ENCODE measurements at places on chromosomes 12 and 14.

- no peak for DNase-seq
Measured at GRCh38 chr12:90954921-90955320, at the start of gene CCER1. CCER1 (minus strand) TSS chr12:90955176; CDS start chr12:90954742, 434 bp downstream.

GRCh38 chr12:111600205-111600642 is 1.1 kb upstream of the ATXN2 start:
- DNase-seq = no peak

GRCh38 chr14:50791201-50791600 is 39.8 kb downstream of the NIN start:
- no peak for DNase-seq

DNA sequence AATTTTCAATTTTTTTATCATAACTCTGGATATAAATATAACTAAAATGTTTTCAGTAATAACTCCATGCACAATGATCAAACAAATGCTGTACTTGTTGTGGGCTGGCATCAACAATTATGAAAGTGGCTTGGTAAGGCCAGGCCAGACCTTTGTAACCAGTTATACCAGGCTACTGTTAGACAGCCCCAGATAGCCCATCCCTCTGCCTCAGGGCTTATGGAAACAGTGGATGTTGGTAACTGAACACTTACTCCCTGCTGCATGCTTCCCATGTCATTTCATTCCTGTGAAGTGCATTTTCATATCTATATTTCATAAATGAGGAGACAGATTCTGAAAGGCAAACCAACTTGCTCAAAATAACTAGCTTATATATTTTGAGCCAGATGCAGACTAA is 195.0 kb downstream of the SYT1 start:
- DNase-seq = no peak

DNA sequence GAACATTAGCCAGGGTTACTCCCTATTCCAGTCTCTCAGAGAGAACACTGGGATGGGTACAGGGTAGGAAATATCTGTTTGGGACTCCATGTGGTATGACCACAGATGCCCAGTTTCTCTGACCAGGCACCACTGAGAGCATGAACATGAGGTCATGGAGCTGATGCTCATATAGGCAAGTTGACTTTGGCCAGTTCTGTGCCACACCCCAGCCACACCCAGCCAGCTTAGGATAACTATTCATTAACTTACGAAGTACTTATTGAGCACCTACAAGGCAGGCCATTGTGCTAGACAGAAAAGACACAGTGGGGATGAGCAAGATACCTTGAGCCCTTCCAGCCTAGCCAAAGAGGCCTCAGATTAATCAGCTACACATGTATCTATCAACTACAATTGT is 262.5 kb downstream of the DPF3 start:
- no peak for DNase-seq

DNA sequence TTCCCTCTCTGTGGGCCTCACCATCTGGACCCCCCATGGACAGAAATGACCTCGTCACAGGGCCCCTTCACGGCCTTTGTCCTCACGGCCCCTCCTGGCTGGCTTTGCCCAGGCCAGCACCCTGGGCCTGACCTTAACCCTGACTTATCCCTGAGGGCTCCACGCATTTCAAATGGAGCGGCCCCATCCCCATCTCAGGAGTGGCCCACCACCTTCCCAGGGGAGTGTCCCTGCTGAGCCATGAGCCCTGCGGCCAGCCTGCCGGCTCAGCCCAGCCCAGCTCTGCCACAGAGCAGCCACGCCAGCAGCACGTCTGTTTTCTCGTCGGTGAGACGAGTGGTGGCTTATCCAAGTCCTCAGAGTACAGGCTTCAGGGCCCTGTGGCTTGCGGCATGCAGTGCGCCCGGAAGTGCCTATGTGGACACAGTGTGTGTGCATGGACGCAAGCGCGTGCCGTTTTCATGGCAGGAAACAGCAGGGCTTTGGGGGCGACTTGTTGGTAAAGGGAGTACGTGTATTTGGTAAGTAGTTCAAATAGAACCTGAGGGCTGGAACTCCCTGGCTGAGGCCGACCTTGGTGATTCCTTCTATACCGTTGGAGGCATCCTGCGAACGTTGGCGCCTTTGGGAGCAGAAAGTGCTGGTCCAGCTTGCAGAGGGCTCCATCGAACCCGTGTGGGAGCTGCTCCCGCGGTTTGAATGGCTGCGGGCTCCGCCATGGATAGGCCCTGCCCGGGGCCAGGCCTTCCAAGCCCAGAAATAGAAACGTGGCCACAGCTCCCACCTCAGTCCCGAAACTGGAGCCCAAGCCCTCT is 52.1 kb downstream of the LRCOL1 start:
- DNase-seq = no peak

GRCh38 chr12:123457980-123458779 is at the start of gene SNRNP35:
SNRNP35 (plus strand) TSS chr12:123458139; CDS start chr12:123465541, 7,402 bp downstream.
- DNase-seq = peak; percentile 36

- peak; percentile 8 for DNase-seq
Measured at GRCh38 chr14:39372656-39373055, 59.6 kb downstream of the FBXO33 start.

DNA sequence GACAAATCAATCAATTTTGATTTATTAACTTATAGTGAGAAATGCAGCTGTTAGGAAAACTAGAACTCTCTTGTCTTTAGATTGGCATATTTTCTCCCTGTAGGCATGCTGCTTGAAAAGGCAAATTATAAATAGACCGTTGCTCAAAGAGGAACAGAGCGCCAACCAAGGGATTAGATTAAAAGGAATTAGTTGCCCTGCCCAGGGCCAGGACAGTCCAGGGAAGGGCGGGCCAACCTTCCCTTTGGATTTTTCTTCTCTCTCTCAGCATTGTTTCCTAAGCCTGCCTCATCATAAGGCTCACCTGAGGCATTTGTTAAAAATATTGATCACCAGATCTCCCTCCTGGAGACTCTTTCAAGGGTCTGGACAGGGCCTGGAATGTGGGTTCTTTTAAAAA is 8.6 kb downstream of the CIPC start:
- no peak for DNase-seq

- peak; percentile 84 for DNase-seq
Measured at GRCh38 chr14:95545515-95546168, 10.8 kb downstream of the GLRX5 start.

DNA sequence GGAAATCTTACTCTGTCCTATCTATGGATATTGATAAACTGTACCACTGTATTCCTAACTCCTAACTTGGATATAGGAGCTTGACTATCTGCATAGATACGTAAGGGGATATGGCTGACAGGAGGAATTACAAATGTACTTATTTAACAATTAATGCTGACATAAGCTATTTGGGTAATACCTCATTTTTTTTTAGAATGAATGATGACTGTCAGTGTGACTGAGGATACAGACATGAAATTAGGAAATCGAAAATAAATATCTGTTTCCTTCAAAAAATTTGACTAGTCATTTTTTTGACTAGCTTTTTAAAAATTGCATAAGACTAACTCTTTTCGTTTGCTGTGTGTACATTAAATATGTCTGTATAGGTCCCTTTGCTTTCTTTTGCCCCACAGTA is 74.9 kb downstream of the PDE3A start:
- DNase-seq = no peak

DNA sequence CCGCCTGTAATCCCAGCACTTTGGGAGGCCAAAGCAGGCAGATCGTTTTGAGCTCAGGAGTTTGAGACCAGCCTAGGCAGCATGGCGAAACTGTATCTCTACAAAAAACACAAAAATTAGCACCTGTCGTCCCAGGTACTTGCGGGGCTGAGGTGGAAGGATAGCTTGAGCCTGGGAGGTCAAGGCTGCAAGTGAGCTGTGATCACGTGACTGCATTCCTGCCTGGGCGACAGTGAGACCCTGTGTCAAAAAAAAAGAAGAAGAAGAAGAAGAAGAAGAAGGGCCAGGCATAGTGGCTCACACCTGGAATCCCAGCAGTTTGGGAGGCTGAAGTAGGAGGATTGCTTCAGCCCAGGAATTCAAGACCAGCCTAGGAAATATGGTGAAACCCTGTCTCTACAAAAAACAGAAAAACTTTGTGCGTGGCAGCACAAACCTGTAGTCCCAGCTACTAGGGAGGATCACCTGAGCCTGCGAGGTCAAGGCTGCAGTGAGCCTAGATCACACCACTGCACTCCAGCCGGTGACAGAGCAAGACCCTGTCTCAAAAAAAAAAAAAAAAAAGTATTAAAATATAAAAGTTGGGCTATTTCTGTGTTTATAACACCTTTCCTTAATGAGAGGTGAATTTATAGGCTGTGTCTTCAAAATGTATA is 15.5 kb downstream of the RXYLT1 start:
- DNase-seq = no peak

- no peak for DNase-seq
Measured at GRCh38 chr12:50715174-50715573, 48.7 kb upstream of the ATF1 start.

DNA sequence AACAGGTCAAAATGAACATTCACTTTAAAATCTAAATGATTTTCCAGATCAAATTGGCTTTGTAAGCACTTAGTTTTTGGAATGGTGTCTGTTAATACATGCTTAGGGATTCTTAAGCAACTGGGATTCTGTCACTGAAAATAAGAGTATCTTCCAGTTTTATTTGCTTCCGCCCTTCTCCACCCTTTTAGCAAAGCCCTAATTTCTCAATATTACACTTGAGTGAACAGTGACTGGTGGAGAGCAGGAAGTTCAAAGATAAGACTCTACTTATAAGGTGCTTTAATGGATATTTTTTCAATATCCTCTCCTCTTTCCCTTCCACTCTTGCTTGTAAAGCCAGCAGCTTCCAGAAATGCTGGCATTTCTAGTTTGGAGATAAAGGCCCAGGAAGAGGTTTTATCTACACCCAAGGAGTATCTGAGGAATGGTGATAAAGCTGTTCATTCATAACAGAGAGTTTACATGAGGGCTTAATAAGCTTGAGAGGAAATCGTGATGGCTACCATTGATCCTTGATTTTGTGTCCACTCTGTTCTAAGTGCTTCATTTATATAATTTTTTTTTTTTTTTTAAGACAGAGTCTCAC is 265.9 kb upstream of the PRICKLE1 start:
- no peak for DNase-seq

DNA sequence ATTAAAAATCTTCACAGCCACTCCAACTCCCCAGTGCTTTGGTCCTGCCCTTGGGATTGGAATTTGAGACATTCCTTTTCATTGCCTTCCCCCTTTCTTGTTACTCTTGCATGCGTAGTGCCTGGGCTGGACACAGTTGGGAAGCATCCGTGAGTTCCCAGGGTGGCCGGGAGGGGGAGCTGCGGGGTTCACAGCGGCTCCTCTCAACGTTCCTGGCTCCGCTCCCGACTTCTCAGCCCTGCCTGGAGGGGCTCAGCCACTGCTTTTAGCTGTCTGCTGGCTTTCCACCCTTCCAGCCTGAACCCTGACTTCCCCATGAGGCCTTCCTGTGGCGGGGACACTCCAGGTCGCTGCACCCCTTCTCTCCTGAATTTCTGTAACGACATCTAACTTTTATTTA is 3.2 kb downstream of the TEX52 start:
- no peak for DNase-seq

DNA sequence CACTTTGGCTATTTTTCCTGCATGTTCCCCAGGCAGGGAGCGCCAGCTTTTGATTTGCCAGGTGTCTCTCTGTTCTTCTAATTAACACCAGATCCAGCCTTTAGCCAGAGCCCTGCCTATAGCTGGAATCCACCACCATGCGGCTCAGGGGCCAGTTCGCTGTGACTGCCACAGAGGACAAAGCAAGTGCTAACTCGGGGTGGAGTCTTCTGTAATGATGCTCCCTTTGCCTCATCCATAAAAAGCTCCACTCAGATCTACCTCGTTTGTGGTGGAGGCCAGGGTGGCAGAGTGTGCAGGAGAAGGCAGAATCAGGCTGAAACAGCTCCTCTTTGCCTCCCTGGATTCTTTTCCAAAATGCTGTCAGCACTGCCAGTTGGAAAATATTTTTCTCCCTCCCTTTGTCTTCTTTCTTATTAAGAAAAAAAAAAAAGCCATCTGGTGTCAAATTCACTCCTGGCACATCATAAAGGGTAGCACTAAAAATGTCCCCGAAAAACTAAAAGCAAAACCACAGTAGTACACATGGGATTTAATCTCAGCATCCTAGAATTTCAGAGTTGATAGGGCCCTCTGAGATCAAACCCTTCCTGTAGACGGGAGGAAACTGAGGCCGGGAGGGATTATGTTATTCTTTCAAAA is 18.0 kb upstream of the CTDSP2 start:
- no peak for DNase-seq

DNA sequence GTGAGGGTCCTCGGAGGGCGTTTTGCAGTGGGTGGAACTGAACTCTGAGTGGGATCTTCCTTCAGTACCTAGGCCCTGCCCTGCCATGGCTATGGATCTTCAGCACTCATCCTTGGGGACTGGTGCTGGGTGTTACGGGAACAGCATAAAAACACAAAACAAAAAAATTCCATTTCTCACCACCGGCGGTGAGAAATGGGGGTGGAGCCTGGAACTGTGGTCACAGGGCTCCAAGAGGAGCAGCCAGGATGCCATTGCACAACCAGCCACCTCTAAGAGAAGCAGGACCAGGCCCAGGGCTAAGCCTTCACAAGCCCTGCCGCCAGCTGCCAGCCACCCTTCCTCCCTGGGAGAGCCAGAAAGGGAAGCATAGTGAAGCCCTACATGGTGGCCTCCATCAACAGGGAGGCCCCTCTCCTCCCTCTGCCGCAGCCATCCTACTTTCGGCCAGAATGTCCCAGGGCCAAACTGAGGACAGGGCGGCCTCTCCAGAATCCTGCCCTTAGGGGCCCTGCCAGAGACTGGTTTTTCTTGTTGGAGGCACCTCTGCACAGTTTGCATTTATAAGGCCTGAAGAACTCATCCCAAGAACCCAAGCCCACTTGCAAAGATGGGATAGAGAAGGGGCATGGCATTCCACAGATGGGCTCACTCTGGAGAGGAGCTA is 76.5 kb downstream of the VCPKMT start:
- no peak for DNase-seq

GRCh38 chr12:125015680-125016310 is 22.4 kb downstream of the BRI3BP start:
- DNase-seq = no peak

DNA sequence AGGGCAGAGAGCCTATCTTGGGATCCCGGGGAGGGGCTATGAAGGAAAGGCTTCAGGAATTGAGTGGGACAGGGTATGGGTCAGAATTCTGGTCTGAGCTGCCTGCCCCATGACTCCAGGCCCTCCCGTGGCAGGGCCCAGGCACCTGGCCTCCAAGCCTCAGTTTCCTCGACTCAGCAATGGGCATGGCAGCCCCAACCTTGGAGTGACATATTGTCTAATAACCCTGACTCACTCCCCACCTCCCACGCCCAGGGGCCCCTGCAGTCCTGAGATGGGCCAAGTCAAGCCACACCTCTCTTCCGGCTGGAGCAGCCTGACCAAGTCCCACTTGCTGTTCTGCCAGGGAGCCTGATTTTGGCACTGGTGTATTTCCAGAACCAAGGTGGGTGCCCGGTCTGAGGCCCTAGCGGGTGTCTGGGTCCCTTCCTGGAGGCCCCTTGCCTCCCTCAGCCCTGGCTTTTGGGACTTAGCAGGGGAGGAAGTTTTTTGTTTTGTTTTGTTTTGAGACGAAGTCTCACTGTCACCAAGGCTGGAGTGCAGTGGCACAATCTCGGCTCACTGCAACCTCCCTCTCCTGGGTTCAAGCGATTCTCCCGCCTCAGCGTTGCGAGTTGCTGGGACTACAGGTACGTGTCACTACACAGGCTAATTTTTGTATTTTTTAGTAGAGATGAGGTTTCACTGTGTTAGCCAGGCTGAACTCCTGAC is 40.3 kb upstream of the RCOR1 start:
- DNase-seq = no peak
